ENCODE measurements at places on chromosomes 3 and 15.

GRCh38 chr15:67550522-67550921, 8.0 kb downstream of the MAP2K5 start:
- DNase-seq, result no peak

DNA sequence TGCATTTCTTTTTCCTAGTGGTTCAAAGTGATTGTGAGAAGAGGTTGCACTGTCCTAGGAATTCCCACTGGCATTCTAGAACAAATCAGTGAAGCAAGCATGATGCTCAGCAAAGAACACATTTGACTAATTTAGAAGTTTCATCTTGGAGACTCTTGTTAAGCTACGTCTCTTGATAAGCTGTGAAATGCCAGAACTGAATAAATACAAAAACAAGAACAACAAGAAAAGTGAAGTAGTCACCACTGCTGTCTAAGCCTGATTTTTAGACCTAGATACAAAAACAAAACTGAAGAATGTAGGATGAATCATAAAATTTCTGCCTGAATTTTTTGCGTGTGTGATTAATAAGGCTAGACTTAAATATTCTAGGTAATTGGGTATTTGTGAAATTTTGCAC, 1162.4 kb downstream of the TUSC7 start:
- DNase-seq, result no peak

- DNase-seq, result peak; percentile 93
Observed at GRCh38 chr15:92810418-92811138, 89.5 kb upstream of the CHD2 start.

DNA sequence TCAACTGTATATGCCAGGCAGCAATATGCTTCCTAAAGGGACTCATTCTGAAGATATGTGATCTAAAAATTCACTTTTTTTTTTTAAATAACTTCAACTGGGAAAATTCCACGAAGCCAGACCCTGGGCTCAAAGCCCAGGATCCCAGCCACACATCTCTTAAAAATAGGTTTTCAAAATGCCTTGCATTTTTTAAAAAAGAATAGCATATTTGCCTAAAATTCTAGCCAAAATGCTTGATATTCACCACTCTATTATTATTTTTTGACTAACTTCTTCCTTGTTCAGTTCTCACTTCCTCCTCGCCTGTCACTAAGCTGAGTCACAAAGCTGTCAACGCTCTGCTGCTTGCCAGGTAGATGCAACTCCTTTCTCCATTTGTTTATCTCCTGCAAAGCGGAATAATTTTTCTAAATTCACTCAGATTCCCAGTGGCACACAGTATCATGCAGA, 28.0 kb upstream of the VGLL4 start:
- DNase-seq, result no peak

DNA sequence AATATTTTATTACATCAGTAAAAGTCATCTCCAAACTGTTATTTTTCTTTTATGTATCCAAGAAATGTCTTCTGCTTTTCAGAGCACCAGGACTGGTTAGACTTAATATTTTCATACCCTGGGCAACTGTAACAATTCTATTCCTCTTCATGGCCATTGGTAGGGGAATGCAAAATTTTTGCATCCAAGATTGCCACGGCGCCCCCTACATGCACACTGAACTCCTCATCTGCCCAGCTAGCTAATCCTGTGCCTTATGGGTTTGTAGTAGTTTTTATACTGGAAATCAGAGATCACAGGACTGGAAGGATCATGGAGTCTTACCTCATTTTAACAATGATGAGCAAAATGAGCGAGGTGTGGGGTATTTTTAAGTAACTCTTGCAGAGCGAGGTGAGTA, 74.2 kb downstream of the CRTC3 start:
- DNase-seq, result no peak

DNA sequence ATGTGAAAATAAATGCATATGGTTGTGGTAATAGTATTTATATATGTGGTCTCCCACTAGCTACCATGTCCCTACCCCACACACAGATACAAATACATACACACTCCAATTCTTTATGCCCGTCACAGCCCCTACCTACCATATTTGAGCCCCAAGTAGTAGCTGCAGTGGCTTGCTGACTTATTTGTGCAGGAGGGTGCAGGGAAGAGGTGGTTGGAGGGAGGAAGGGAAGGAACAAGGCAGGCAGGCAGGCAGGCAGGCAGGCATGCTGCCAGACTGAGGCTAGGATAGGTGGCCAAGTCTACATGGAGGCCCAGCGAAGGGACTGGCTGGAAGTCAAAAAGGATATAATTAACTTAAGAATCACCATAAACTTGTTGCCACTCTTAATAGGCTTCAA, 82.9 kb downstream of the SCN11A start:
- no peak for DNase-seq

- DNase-seq, result no peak
Observed at GRCh38 chr3:197495499-197495898, 60.3 kb downstream of the BDH1 start.

DNA sequence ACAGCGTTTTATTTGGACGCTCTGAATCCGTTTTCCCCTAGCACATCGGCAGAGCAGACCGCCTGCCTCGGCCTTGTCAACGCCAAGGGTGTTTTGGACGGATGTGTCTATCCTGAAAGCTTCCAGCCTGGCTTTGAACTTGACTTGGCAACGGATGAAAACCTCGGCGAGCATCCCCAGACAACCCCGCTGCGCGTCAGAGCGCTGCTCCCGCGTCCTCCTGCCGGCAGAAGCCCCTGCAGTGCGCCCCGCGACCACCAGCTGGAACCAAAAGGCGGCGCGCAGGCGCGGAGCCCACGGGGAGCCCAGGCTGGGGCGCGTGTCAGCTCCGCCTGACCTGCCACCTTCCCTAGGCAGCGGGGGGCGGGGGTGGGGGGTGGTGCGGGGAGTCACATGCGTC, 26.2 kb upstream of the ARL8B start:
- no peak for DNase-seq

GRCh38 chr3:124345845-124346244, 353.9 kb upstream of the ROPN1 start:
- no peak for DNase-seq

GRCh38 chr3:194910414-194910984, 224.8 kb downstream of the FAM43A start:
- DNase-seq, result no peak

GRCh38 chr3:65919826-65920225, 118.9 kb downstream of the MAGI1 start:
- no peak for DNase-seq

DNA sequence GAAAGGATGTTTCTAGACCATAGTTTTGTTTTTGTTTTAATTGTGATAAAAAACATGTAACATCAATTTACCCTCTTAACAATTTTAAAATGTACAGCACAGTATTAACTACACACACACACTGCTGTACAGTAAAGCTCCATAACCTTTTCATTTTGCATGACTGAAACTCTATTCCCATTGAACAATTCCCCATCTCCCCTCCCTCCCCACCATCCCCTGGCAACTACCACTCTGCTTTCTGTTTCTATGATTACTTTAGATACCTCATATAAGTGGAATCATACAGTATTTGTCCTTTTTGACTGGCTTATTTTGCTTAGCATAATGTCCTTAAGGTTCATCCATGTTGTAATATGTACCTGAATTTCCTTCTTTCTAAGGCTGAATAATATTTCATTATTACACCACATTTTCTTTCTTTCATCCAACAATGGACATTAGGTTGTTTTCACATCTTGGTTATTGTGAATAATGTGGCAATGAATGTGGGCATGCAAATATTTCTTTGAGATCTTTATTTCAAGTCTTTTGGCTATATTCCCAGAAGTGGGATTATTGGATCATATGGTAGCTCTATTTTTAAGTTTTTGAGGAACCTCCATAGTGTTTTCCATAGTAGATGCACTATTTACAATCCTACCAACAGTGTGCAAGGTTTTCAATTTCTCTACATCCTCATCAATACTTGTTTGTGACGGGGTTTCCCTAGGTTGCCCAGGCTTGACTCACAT, 10.7 kb downstream of the CHST14 start:
- no peak for DNase-seq

DNA sequence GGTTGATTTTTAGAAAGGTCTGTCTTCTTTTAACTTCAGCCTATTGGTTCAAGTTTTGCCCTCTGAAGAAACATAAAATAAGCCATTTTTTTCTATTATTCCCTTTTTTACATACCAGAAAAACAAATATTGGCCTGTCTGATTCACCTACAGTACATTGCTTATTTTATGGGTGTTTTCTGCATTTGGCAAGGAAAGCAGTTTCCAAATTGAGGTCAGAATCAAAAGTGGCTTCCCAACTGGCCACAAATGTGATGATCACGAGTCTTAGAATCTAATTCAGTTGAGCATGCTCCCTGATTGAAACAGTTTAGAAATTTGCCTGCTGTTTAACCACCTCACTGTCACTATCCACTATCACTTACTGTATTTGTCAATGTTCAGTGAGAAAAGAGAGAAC, 106.9 kb upstream of the CHMP2B start:
- no peak for DNase-seq

GRCh38 chr3:71064291-71064955, 519.1 kb downstream of the FOXP1 start:
- DNase-seq, result peak; percentile 10

- no peak for DNase-seq
Observed at GRCh38 chr15:62599791-62600777, 435.0 kb upstream of the C2CD4B start.

- DNase-seq, result no peak
Observed at GRCh38 chr3:193297421-193297820, 56.4 kb downstream of the PLAAT1 start.

DNA sequence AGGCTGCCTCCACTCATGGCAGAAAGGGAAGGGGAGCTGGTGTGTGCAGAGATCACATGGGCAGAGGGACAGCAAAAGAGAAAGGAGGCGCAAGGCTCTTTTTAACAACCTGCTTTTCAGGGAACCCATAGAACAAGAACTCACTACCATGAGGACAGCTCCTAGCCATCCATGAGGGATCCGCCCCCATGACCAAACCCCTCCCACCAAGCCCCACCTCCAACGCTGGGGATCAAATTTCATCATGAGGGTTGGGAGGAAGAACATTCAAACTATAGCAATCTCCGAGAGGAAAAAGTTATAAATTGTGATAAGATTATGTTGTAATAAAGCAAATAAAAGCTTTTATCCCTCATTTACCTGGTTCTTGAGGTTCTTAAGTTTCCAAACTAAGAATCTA, 84.7 kb upstream of the LMCD1 start:
- no peak for DNase-seq

DNA sequence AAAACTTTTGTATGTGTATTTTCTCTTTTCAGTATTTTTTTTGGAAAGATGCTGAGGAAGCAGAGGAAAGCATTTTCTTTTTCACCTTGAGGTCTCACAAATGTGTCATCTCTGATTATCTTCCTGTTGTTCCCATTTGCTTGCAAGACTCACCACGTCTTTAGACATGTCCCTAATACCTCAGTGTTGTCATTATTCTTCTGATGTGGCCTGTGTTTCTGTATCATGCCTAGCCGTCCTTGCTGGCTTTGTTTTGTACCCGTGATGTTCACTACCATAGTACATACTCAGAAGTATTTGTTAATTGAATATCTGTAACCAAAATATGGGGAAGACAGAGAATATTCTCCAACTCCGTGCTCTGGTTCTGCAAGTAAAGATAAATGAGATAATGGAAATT, 5.0 kb upstream of the P2RY14 start:
- no peak for DNase-seq

DNA sequence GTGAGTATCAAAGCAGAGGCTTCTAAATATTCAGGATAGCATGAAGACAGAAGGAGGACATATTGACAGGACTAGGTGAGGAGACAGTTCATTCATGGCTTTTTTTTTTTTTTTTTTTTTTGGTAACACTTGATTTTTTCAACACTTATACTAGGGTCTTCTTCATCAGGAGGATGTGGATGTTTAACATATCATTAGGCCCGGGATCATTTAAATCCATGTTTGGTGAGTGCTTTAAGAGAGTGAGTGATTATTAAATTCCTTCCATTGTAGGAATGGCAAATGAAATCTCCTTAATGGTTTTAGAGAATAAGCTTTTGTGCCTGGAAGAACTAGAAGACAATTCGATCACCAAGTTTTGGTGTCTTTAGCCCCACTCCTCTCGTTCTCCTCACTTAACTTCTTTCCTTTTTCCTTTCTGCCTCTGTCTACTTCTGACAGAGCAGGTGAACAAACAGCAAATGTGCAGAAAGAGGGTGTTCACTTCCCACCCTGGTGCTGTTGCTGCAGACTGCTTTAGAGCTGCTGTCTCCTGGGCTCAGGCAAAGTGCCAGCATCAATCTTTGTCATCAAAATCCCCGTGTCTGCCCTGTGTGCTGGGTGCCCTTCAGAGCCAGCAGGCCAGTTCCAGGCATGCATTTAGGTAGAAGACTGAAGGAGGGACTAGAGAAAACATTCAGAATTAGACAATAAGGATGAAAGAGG, 35.6 kb upstream of the RAB11A start:
- peak; percentile 66 for DNase-seq

GRCh38 chr3:117788061-117788460, 1078.5 kb downstream of the TUSC7 start:
- no peak for DNase-seq

GRCh38 chr3:19029837-19030521, 118.3 kb upstream of the KCNH8 start:
- no peak for DNase-seq

DNA sequence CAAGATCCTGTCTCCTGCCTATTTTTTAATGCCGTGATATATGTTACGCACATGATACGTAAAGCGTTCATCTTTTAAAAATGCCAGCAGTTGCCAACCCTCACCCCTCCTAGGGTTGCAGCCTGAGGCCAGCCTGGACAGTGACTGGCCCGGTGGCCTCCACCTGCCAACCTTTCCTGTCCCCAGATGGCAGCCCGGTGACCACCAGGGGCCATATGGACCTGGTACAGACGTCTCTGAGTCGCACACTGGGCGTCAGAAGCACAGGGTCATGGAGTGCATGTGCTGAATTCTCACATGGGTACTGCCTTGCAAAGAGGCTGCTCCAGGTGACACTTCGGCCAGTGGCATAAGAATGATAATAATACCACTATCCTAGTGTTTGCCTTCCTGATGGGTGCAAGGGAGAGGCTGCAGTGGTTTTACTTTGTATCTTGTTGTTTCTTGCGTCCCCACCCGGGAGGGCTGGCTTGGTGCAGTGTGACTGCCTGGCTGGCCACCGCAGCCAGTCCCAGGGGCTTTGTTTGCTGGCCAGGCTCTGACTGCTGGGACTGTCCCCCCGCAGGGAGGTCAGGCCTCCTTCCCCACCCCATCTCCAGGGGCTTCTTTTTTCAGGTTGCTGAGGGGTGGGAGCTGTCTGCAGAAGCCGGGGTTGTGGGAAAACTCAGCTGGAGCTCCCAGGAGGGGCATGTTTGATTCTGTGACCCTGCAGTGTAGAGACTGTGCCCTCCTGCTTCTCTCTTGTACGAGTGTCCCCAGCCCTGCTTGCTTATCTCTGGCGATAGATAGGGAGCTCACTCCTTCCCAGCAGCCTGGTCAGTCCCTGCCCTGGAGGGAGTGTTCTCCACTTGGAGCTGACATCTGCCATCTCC, 16.9 kb downstream of the FBLN2 start:
- DNase-seq, result no peak
